LNCaP clone FGC (cell line): ENCODE measurements at places on chromosomes 6 and 20.

DNA sequence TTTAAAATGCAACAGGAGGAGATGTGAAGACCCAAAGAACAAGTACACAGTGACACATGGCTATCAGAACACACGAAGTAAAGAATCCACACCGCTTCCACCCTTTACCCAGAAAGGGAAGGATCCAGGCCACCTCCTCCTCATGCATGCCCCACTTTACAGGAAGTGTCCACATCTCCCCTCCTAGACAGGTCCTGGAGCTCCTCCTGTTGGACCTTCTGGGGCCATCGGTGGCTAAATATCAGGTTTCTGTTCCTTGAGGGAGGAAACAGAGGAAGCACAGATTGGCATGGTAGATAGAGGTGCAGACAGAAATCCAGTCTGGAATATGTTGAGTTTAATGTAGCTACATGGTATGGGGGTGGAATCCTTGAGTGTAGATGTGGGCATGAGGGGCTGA, 10.9 kb downstream of the NINL start:
- DNase-seq = no peak

DNA sequence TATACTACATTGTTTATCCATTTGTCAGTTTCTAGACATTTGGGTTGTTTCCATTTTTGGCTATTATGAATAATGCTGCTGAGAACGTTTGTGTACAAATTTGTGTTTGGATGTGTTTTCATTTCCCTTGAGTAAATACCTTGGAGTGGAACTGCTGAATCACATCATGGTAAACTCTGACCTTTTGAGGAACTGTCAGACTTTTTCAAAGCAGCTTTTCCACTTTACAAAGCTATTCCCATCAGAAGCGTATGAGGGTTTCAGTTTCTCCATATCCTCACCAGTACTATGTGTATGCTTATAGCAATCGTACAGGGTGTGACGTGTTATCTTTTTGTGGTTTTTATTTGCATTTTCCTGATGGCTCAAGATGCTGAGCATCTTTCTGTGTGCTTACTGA, 103.7 kb downstream of the MYO6 start:
- peak; percentile 79 for DNase-seq

GRCh38 chr20:49567421-49568277, at the start of gene PTGIS:
TSS of gene PTGIS (minus strand) at chr20:49568137. CDS start at chr20:49568116, 21 bp downstream.
- DNase-seq = no peak

DNA sequence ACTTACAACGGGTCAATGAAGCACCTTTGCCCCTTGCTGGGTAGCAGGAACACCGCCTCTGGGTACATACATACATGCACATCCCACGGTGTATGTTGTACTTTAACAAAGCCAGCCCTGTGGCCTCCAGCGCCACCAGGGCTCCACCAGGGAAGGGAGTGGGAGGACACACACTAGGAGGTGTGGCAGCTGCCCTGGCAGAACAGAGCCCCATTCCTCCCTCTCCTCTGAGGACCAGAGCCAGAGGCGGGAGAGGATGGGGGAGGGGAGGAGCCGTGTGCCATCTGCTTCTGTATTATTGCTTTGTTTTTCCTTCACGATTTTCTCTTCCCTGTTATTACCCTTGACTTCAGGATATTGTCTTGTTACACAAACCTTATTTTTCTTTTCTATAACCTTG, 105.8 kb upstream of the TRAF3IP2 start:
- DNase-seq = no peak

DNA sequence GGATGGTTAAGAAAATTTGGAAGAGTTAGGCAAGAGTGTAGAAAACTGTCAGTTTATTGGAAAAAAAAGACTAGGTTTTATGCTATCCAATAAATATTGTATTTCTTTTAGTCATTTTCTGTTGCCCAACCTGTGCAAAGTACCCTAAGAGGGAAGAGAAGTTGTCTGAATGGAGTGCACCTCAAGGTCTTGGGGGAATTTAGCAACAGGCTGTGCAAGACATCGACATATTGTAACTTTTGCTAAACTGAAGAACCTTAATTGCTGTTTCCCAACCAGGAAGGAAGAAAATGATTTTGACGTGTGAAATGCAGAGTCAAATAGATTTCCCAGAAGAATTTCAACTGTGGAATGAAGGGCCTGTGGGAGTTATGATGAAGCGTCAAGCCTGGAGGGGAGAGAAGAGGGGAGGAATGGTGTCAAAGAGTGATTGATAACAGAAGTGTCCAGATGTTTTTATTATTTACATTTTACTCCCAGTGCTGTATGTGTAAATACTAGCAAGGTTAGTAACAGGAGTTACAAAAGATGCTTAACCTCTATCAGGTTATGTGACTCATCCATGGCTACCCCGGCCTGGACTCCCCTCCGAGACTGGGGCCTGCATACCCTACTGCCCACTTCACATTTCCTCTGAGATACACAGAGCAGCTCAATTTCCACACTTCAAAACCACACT, 246.8 kb downstream of the MYLK4 start:
- DNase-seq = no peak

GRCh38 chr20:16942051-16942450, 193.9 kb downstream of the OTOR start:
- DNase-seq = no peak

GRCh38 chr20:48619126-48620101, 208.4 kb downstream of the PREX1 start:
- no peak for DNase-seq

- DNase-seq = no peak
Measured at GRCh38 chr6:83867527-83868161, 8.2 kb downstream of the CYB5R4 start.
